NCI-H774 (cell line): ENCODE measurements at places on chromosomes 5 and 9.

DNA sequence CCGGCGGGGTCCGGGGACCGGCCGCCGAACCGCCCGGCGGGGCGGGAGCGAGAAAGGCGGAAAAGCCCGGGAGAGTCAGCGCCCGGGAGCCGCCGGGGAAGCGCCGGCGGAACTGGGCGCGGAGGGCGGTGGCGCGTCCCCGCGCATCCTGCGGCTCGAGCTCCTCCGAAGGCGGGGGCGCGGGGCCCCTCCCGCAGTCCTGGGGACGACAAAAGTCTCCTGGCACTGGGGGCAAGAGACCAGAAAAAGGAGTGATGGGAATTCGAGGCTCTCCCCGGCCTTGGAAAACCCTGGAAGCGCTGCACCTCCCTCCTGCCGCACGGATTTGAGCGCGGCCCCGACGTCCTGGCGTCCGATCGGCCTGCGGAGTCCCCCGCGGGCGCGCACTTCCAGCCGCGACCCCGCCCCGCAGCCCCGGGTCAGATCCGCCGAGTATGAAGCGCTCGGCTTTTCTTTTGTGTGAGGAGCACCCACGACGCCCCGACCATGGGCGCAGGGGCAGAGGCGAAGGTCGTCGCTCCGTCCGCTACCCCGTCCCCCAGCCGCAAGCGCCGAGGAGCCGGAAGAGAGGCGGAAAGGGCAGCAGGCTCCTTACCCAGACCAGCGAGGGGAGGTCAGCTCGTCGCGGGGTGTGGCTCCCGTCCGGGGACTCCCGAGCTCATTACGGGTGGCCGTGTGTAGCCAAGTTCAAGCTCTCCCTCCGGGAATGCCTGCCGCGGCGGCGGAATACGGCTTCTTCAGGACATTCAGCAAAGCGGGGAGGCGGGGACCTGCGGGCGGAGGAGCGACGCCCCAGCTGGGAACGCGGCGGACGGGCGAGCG, at the start of gene EPB41L4A:
Gene EPB41L4A, minus strand, starts transcription at position 114 of the 822 bp plus-strand sequence. CDS start 238 bp downstream, outside the sequence.
- peak; percentile 41 for DNase-seq

DNA sequence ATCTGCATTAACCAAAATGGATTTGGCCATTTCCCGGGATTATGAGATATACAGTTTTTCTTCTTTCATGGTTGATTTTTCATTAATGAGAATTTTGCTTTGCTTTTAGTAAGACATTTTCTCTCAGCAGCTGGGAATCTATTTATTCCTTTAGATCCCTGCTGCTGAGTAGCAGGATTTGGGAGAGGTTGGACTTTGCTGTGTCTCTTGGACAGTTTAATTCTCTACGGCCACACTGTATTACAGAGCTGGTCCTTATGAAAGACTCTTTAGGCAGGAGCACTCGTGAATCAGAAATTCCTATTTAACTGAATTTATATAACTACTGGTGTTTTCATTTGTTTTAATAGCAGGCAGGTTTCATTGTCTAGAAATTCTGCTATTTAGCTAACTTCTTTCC, 1.6 kb downstream of the UNC13B start:
- no peak for DNase-seq

- no peak for DNase-seq
Measured at GRCh38 chr5:177169271-177169670, 35.7 kb downstream of the NSD1 start.

DNA sequence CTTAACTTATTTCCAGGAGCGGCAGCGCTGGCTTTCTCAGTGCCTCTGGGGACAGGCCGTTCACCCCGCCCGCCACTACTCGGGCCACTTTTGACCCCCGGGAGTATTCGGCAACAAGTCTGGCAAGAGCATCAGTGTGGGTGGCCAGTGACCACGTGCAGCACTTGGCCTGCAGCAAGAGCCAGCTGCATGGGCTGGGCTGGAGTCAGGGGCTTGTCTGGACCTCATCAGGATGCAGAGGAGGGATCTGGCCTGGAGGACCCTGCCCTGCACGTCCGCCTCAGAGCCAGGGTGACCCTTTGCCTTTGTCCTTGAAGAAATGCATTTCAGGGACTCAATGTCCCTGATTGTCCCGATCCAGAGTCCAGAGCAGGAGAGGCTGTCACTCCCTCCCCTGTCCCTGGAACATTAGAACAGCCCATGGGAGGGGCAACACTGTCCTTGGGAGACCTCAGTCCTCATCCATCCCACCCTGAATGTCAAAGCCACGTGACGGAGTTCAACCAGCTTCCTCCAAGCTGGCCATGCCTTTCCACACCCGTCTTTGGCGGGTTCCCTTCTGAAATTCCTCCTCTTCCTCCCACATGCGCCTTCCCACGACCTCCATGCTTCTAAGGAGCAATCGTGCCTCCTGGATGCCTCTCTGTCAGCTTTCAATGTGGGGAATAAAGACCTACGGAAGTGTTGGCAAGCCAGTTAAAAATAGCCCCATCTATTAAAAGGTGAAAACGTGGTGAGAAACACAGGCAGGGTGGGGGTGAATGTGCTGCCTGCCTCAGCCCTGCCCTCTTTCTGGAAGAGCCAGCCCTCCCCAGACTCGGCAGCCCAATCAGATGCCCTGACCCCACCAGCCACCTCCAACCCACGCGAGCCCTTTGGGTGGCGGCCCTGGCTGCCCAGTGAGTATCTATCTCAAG, 99.0 kb downstream of the OLFM1 start:
- DNase-seq, result no peak

- no peak for DNase-seq
Measured at GRCh38 chr5:150278916-150279315, 10.7 kb downstream of the CAMK2A start.

GRCh38 chr5:107058803-107059202, 611.9 kb downstream of the EFNA5 start:
- DNase-seq, result no peak

DNA sequence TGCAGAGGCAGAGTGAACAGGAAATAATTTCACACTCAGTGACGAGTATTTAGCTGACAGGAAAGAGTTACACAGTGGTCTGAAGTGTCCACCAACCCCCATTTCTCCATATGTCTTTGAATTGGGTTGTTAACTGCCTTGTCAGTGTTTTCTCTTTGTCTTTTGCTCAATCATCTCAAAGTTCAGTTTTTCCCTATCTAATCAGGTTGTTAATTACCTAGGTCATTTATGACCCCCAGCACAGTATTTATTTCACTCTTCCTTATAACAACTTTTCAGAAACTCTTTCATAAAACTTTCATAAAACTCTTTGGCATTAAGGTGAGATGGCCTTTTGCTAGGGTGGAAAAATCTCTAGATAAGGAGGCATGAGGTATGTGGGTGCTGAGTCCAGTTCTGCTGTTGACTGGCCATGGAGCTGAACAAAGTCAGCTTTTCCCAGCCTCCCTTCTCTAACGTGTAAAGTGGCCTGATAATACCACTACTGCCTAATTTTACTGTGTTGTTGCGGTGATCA, 5.2 kb upstream of the ALDOB start:
- no peak for DNase-seq

- DNase-seq, result no peak
Measured at GRCh38 chr9:70083429-70083828, 39.8 kb downstream of the MAMDC2 start.

GRCh38 chr9:137078701-137079400, 1.5 kb downstream of the UAP1L1 start:
- no peak for DNase-seq

DNA sequence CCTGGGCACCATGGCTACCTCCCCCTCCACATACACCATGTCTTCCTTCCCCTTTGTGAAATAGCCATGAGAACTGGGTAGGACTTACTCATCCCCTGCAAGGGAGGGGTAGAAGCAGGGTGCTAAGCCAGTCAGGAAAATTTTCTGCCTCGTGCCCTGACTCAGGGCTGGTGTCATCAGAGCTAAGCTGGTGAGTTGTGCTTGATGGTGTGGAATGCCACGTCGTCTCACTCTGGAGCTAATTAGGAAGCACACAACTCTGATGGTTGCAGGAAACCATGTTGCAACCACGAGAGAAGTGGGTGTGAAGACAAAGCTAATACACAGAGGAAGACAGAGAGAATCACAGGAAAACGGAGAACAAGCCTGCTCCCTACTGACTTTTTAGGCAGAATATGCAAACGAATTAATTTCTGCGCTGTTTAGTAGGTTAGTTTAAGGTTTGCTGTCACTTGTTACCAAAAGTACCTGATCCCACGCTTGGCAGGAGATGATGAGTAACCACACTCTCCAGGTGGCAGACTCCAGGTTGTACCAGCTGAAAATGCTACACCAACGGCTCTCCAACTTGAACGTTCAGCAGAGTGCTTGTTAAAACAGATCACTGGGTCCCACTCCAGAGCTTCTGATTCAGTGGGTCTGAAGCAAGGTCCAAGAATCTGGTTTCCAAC, 54.5 kb downstream of the STK10 start:
- no peak for DNase-seq

DNA sequence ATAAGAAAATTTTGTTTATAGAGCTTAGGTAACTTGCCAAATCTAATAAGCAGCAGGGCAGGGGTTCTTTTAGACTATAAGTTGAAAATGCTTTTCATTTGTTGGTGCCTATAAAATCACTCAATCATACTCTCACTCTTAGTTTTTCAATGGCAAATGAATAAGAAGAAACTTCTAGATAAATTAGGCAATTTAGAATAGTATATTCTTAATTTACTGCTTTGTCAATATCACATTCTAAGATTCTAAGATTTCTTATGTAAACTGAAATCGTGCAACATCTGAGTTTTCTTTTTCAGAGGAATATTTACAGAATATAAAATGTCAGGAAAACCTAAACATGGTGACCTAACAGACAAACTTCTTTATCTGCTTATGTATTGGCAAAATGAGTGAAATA, 849.0 kb downstream of the DTWD2 start:
- no peak for DNase-seq

DNA sequence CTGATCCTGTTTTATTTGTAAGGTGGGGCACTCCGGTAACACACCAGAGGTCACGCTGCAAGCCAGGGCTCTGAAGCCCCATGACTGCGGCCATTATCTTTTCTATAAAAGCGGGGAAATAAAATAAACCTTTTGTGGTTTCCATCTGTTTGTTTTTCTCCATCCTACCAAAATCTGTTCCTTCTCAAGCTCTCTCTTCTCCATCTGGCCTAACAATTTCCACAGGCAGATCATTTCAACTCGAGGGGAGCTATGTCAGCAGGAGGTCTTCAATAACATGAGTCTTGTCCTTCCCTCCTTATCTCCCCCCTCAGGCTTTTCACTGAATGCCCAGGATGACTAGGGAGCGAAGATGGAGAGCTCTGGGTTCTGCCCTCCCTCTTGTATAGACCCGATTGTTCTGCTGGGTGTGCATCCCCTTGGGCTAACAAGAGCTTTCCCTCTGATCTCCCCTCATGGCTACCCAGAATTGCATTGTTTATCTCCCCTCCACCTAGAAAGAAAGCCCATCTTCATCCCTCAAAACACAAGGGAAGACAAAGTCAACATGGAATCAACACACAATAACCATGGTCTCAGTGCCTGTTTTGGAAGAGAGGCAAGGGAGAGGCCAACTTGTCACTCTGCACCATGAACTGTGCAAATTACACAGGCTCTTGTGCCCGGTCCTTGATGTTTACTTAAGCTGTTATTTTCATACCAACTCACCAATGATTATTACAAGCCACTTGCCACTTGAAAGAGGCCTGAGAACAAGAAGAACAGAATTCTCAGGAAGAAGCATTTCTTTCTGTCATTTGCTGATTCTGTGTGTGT, 187.8 kb downstream of the FANCC start:
- DNase-seq, result no peak

GRCh38 chr9:120372040-120372439, 207.9 kb downstream of the CDK5RAP2 start:
- no peak for DNase-seq

DNA sequence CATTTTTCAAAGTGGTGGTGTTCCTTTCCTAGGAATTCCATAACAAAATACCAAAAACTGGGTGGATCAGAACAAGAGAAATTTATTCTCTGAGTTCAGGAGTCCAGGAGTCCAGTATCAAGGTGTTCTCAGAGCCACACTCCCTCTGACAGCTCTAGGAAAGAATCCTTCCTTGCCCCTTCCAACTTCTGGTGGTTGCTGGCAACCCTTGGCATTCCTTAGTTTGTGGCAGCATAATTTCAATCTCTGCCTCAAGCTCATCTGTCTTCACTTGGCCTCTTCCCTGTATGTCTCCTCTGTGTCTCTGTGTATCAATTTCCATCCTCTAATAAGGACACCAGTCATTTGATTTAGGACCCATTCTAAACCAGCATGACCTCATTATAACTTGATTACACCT, 243.7 kb downstream of the MPDZ start:
- no peak for DNase-seq

GRCh38 chr5:38650946-38651345, 94.5 kb upstream of the LIFR start:
- no peak for DNase-seq

- no peak for DNase-seq
Measured at GRCh38 chr9:112541685-112542084, 55.1 kb downstream of the KIAA1958 start.

DNA sequence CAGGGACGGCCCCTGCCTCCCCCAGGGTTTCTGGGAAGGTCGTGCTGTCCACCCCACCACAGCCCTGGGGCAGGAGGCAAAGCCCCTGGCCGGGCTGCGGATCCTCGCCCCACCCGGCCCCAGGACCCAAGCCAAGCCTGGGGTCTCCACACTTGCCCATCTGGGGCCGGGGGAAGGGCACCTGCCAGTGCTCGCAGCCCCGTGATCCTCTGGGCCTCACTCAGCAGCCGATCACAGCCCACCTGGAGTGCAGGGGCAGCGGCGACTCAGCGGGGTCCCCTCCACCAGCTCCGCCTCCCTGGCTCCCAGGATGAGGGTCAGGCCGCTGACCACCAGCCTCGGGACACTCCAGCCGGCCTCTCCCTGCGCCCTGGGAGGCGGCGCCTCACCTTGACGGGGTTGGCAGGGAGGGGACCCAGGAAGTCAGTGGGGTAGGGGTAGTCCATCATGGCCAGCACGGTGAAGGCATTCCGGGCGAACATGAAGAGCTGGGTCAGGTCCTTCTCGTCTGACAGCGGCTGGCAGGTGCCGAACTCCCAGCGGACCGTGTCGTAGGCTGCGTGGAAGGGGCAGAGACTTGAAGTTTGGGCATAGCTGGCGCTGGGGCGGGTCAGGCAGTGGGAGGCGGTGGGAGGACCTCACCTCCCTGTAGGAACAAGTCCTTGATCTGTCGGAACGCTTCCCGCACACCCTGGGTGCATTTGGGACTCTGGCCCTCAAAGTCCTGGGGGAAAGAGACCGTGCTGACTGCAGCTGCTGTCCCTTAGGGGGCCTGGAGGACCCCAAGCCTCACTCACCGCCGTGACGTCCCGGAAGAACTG, 1.8 kb downstream of the DPP7 start:
- DNase-seq, result no peak

GRCh38 chr5:151251621-151252020, 1.4 kb upstream of the GM2A start:
- no peak for DNase-seq

DNA sequence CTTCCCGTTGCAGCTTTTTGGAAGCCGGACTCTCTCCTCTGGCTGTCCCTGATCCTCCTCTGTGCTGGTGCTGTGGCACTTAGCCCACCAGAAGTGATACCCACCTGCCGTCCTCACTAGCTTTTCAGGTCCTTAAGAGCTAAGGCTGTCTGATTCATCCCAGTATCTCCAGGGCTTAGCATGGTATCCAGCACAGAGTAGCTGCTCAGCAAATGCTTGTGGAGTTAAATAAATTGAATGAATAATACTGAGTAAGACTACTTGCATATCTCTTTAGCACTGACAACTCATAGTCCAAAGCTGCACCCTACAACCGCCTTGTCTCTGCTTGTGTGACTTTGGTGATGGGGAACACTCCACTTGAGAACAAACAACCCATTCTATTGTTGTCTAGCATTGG, 7.7 kb upstream of the XPA start:
- no peak for DNase-seq

GRCh38 chr5:5634817-5635216, 212.3 kb downstream of the ICE1 start:
- DNase-seq, result no peak
